ENCODE measurements at places on chromosomes 7 and 10.

GRCh38 chr7:151051108-151051507 is 2.8 kb downstream of the ASIC3 start:
- DNase-seq, result no peak

- peak; percentile 54 for DNase-seq
Observed at GRCh38 chr7:142808802-142809583, 38.2 kb downstream of the PRSS2 start.

- no peak for DNase-seq
Observed at GRCh38 chr10:73910764-73911552, at the start of gene PLAU. PLAU (plus strand) TSS chr10:73911132; CDS start chr10:73911556, 424 bp downstream.

- DNase-seq, result no peak
Observed at GRCh38 chr7:53697913-53698312, 662.5 kb downstream of the POM121L12 start.

DNA sequence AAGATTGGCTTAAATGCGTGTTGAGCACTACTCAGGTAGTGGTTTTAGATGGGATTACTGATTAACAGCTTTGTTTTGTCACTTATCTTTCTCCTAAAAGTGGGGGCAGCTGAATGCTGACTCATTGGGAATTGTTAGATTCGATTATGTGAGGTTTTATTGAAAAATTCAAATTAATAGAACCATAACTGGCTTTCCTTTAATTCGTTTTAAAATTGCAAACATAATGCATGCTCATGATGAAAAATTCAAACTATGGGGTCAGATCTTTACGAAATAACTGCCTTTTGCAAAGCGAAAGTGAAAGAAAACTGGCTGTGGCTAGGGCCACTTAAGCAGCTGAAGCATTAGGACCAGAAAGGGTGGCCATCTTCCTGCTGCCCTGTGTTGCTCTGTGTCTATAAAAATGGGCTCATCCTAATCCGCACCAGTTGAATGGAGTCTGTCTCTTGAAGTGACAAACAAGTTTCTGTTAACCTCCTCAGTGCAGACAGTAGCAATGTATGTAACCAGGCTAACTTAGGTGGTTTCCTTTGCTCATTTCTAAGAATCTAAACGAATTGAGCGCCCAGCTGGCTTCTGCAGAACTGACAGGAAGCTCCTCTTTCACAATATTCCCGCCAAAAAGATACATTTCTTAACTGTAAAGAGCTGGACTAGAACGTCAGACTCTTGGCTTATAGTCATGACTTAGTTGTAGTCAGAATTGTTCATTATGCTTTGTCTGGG is 27.8 kb downstream of the DENND10 start:
- DNase-seq, result no peak

DNA sequence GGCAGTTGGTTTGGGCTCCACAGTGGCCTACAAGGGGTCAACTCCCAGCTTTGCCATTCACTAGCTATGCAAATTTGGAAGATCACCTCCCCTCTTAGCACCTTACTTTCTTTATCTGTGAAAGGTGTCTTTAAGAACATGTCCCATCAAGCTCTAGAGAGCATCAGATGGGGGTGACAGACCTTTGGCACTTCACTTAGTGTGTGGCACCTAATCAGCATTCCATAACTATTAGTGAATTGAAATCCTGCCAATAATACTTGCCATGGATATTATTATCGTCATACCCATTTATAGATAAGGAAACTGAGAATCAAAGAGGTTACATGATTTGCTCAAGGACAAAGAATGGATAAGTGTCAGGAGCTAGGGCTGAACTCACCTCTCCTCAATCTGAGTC is 51.9 kb downstream of the PLPP4 start:
- no peak for DNase-seq

GRCh38 chr10:77422491-77423338 is 214.9 kb downstream of the KCNMA1 start:
- DNase-seq, result no peak

GRCh38 chr10:6128591-6129251 is 39.9 kb downstream of the RBM17 start:
- DNase-seq, result no peak

DNA sequence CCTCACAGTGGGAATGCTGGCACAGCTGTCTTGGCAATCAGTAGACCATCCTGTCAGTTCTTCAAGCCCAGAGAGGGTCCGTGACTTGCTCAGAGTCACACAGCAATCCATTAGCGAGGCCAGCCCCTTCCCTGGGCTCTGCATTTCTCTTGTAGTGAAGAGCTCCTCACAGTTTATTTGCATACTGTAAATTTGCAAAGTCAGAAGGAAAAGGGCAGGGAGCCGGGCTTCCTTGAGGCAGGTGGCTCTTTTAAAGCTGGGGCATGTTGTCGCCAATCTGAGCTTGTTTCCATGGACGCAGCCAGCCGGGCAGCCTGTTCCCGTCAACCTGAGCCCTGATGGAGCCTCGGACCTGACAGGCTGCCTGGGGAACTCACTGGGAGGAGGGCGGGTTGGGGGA is 123.4 kb downstream of the CUX1 start:
- no peak for DNase-seq

GRCh38 chr7:2313450-2314208 is 612 bp downstream of the SNX8 start:
- no peak for DNase-seq

DNA sequence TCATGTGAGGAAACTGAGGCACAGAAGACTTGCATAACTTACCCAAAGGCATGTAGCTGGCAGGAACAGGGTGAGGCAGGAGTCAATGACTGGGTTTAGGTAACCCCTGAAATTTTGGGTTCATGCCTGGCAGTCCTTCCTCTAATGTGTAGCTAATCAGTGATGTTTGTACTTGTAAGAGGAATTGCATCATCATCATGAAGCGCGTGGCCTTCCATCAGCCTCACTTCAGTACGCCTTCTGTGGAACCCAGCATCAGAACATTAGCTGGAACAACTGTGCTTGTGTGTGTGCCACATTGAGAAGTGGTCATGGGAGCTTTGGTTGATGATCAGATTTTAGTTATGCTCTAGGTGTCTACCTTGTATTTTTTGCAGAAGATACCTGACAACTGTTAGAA is 18.2 kb upstream of the STMP1 start:
- DNase-seq, result no peak

DNA sequence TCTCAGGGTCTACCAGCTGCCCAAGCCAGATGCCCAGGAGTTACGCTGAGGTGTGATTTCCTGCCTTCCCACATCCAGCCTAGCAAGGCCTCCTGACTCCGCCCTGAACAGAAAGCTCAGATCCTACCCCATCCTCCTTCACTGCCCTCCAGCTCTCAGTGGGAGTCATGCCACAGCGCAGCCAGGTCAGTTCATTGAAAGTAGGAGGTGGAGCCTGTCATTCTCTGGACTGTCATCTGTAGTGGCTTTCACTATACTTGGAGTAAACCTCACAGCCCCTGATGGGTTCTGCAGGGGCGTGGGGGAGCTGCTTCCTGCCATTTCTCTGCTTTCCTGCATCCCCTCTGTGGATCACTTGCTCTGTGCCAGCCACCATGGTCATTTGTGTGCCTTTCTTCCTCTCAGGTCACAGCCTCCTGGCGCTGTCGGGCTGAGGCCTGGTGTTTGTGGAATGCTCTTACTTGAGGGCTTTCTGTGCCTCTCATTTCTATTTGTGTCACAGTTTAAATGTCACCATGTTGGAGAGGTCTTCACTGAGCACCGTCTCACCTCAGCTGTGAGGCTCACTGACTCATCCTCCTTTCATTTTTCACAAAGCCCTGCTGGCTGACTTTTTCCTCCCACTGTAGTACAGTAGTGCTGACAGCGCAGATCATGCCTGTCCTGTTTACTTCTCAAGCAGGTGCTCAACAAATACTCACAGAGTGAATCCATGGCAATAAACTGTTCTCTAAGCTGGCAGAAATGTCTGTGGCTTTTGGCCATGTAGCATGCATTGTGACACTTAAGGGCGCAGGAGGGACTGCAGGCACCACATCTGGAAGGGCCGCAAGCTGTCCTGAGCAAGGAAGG is 61.0 kb upstream of the TMEM248 start:
- DNase-seq, result no peak

- DNase-seq, result no peak
Observed at GRCh38 chr7:28474640-28475039, 62.3 kb downstream of the CREB5 start.

GRCh38 chr10:12797471-12798262 is 203.8 kb downstream of the CCDC3 start:
- no peak for DNase-seq

- no peak for DNase-seq
Observed at GRCh38 chr7:125462615-125463014, 533.0 kb upstream of the POT1 start.

GRCh38 chr10:111872591-111872990 is 311.0 kb downstream of the GPAM start:
- no peak for DNase-seq

- DNase-seq, result no peak
Observed at GRCh38 chr10:99522470-99523250, 10.1 kb upstream of the NKX2-3 start.

- no peak for DNase-seq
Observed at GRCh38 chr10:107163076-107163855, 1.2 kb downstream of the SORCS1 start.

- no peak for DNase-seq
Observed at GRCh38 chr10:110808615-110809014, 63.1 kb upstream of the PDCD4 start.

DNA sequence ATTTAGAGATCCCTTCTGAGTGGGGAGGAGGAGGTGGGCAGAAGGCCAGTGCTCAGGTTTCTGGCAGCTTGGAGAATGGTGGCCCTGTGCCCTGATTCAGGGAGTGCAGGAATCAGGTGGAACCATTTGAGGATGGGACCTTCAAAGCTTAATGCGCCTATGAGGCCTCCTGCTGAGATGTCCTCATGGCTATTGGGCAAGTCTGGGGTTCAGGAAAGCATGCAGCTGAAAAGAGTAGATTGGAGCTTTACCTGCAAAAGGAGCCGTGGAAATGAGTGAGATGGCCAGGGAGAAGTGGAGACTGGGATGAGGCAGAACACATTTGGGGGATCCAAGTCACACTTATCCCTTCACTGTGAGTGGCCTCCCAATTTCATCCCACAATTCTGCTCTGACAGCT is 6.1 kb downstream of the FFAR4 start:
- DNase-seq, result no peak

- no peak for DNase-seq
Observed at GRCh38 chr10:61547297-61547696, 94.1 kb upstream of the TMEM26 start.

- no peak for DNase-seq
Observed at GRCh38 chr10:87861566-87861952, 1.8 kb downstream of the KLLN start.

DNA sequence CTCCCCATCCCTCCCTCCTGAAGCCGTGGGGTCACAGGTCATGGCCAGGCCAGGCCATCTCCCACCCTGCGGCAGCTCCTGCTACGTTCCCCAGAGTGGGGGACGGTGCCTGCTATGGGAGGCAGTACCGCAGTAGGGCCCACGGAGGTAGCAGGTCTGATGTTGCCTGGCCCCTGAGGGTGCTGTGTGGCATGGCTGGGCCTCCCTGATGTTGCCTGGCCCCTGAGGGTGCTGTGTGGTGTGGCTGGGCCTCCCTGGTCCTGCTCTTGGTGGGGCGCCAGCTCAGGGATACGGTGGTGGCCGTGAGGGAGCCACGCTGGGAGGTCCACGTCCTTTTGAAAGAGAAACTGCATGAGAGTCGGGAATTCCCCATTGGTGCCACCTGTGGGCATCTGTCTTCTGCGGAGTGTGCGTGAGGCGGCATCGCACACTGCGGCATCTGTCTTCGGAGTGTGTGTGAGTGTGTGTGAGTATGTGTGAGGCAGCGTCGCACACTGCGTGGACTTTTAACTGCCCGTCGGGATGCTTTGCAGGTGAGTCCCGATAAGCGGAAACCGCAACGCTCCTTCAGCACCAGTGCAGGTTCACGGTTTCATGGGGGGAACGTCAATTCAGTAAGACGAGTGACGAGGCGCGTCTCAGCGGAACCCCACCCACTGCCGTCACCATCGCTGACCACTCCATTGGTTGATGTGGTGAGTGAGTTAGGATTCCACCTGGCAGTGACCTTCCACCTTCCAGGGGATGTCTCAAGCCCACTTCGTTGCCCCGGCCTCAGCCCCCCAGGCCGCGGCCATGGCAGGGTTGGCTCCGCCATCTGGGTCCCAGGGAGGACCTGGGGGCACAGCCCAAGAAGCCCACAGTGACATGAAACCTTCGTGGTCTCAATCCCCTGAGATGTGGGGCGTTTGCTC is 51.2 kb upstream of the CFAP46 start:
- no peak for DNase-seq

DNA sequence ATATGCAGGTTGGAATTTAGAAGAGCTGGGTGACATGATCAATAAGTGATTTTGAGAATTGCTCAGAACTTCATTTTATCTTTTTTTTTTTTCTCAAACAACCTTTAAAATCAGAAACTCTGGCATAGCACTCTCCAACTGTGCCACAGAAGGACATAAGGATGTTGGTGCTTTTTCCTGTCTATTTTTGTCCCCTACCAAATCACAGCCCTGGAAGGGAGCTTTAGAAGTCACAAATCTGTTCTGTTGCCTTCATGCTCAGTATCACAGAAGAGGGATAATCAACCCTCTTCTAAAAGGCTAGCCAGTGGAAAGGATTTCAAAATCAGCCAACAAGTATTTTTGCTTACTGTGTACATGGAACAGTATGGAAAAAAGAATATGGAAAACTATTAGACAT is 14.8 kb upstream of the NRP1 start:
- no peak for DNase-seq

- DNase-seq, result no peak
Observed at GRCh38 chr10:29151005-29151404, 137.9 kb upstream of the LYZL1 start.

DNA sequence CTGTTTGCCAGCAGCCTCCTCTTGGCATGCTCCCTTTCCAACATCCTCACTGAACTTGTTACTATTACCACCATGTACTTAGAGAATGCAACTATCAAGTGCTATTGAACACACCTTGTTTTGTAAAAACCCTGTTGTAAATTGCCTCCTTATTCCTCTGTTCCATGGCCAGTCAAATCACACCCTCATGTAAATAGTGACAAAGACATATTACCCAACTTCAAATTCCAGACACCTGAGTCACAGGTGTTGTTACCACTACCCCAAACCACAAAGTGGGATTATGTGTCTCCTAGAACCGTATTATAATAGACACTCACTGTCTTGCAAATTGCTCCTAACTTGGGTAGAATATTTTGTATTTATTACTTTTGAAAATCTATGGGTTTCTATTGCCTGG is 263.2 kb upstream of the C7orf33 start:
- DNase-seq, result no peak

GRCh38 chr10:112287844-112288243 is 4.6 kb downstream of the TECTB start:
- no peak for DNase-seq

DNA sequence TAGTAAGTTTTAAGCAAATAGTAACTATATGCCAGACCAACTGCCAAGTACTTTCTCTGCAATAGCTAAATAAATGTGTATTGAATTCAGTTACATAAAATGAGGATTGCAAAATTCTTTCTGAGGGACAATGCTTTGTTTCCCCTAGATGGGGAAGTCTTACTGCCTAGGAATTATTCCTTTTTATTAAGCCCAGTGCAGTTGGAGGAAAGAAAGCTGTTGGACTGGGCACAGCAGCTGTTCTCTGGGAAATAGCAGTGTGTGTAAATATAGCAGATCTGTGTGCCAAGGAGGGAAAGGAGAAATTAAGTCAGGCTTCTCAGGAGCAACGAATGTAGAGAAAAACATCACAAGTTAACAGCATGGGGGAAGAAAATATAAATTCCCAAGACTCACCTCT is 77.1 kb downstream of the SEC23IP start:
- no peak for DNase-seq

GRCh38 chr10:95477175-95477520 is 84.0 kb downstream of the SORBS1 start:
- no peak for DNase-seq

GRCh38 chr7:122709930-122710646 is 7.4 kb upstream of the RNF148 start:
- no peak for DNase-seq

GRCh38 chr7:30935569-30935877 is 23.9 kb downstream of the AQP1 start:
- DNase-seq, result no peak
